ENCODE measurements at places on chromosomes 12 and 14. TPM values are rescaled to one million over a fixed set of nuclear protein-coding genes. Genes with fewer than 3 reads are reported as not detected.

The RPS6KL1 gene
- 9.6 TPM for total RNA-seq

The PRPH gene
- total RNA-seq: 0.34 TPM

The SVOP gene
- not detected for total RNA-seq

The TEP1 gene
- total RNA-seq: 29.0 TPM

The KLRB1 gene
- total RNA-seq: not detected

The TTC6 gene
- 0.34 TPM for total RNA-seq

The CD9 gene
- 383 TPM for total RNA-seq

The PIWIL1 gene
- not detected for total RNA-seq

The FAM90A1 gene
- not detected for total RNA-seq

The ABCC9 gene
- 0.34 TPM for total RNA-seq

The RFX4 gene
- not detected for total RNA-seq

The TC2N gene
- 45.8 TPM for total RNA-seq

The EGLN3 gene
- total RNA-seq: 7.5 TPM

The PSMB11 gene
- total RNA-seq: not detected

The ZFYVE1 gene
- total RNA-seq: 19.3 TPM

The GLIPR1 gene
- 31.6 TPM for total RNA-seq

The IFNG-AS1 gene
- total RNA-seq: not detected

The DPF3 gene
- 0.07 TPM for total RNA-seq

The OR6C70 gene
- not detected for total RNA-seq

The ESPL1 gene
- total RNA-seq: 1.1 TPM

The DAO gene
- not detected for total RNA-seq

The DBX2 gene
- total RNA-seq: not detected

The SERPINA10 gene
- total RNA-seq: not detected

The ITGB7 gene
- 3.1 TPM for total RNA-seq

The DDHD1 gene
- total RNA-seq: 7.5 TPM

The BICDL1 gene
- 46.9 TPM for total RNA-seq

The FLRT2 gene
- 14.4 TPM for total RNA-seq

The SLC17A8 gene
- total RNA-seq: not detected

The AICDA gene
- total RNA-seq: not detected

Measured in nasal cavity respiratory epithelium epithelial cell of viscerocranial mucosa (primary cell).